NCI-H187 (cell line): ENCODE measurements at places on chromosomes 2 and 18.
A peak's percentile ranks its signal among the peaks of the same experiment; 100 is the strongest.

- no peak for DNase-seq
Measured at GRCh38 chr18:69757733-69758132, 189.9 kb downstream of the CD226 start.

- no peak for DNase-seq
Measured at GRCh38 chr18:9082711-9083510, 19.6 kb upstream of the NDUFV2 start.

- DNase-seq: no peak
Measured at GRCh38 chr2:104233591-104233990, 620.3 kb upstream of the POU3F3 start.

- DNase-seq: no peak
Measured at GRCh38 chr2:64214281-64215115, 70.3 kb upstream of the PELI1 start.

GRCh38 chr2:30798536-30798991, 8.7 kb downstream of the CAPN13 start:
- DNase-seq: no peak

GRCh38 chr2:45013229-45014015, 4.2 kb upstream of the SIX2 start:
- no peak for DNase-seq

DNA sequence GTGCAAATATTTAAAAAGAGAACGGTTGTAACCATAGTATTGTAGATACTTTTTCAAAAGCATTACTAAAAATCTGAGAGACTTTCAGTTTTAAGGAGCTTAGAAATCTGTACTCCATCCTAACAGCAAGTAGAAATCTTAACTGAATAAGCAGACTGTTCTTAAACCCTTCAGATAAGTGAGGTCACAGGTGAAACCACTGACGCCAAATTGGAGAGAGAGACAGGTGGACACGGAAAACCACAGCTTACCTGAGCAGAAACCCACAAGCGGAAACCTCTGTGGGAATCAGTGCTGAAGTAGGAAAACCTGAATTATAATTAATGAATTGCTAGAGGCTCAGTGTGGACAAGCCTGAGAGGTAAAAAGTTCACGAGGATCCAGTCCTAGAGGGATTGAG, 959.4 kb upstream of the CELF4 start:
- no peak for DNase-seq

GRCh38 chr2:239606741-239607516, 206.1 kb upstream of the HDAC4 start:
- DNase-seq: no peak

DNA sequence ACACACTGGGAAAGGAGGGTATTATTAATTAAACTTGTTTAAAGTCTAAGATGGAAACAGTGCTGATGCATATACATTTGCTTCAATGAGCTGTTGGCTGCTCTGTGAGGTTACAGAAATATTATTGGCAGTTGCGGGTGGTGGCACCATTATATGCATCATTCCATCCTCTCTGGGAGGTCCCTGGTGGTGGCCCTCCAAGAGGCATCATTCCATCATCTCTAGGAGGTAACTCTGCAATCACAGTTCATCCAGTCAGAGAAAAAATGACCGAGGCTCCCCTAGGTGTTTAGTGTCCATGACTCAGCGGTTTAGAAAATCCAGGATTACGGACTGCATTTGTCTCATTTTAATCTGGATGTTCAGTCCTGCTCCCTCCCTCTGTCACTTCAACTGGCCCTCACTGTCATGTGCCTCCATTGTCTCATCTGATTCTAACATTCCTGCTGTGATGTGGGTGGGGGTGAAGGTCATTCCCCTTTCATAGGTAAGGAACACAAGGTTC, 15.4 kb downstream of the AFF3 start:
- DNase-seq: no peak

- no peak for DNase-seq
Measured at GRCh38 chr2:46461709-46462171, 17.6 kb upstream of the TMEM247 start.

- no peak for DNase-seq
Measured at GRCh38 chr18:74797577-74798151, 200.0 kb downstream of the ZNF407 start.

- no peak for DNase-seq
Measured at GRCh38 chr18:46587600-46587999, 69.4 kb downstream of the LOXHD1 start.

DNA sequence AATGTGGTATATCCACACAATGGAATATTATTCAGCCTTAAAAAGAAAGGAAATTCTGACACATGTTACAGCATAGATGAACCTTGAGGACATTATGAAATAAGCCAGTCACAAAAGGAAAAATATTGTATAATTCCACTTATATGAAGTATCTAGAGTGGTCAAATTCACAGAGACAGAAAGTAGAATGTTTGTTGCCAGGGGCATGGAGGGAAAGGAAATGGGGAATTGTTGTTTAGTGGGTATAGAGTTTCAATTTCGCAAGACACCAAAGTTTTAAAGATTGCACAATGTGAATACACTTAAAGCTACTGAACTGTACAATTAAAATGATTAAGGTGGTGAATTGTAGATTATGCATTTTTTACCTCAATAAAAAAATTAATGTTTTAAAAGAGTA, 92.9 kb downstream of the TXNL1 start:
- DNase-seq: no peak

DNA sequence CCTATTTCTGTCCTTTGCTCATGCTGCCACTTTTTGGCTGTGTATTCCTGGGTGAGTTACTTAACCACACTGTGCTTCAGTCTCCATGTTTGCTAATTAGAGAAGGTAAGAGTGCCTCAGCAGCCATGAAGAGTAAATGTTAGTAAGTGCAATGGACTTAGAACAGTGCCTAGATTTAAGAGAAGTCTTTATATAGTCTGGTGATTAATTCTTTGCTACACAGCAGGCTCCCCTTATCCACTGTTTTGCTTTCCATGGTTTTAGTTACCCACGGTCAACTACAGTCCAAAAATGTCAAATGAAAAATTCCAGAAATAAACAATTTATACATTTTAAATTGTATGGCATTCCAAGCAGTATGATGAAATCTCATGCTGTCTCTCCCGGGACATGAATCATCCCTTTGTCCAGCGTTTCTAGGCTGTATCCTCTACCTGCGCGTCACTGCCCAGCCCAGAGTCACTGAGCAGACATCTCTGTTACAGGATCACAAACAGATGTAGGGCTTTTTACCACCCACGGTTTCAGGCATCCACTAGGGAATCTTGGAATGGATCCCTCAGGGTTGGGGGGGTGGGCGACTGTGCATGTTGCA, 91.0 kb downstream of the CTIF start:
- no peak for DNase-seq

GRCh38 chr18:36075862-36076587, 8.7 kb upstream of the RPRD1A start:
- peak; percentile 40 for DNase-seq

DNA sequence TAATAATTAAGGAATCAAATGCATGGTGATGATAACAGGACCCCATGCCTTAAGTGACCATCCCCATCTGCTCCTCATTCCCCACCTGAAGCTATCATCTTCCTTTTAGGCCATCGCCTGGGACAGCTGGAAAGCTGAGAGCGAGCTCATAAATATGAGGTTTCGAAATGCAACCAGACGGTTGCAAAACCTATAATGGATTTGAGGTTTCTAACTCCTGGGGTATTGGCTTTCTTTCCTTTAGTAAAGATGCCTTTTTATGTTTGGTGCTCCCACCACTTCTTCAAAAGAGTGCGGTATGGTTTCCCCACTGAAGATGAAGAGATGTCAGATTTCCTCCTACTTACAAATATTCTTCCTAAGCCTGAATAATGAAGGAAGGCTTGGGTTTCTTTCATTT, 1589.5 kb upstream of the PIK3C3 start:
- DNase-seq: no peak

DNA sequence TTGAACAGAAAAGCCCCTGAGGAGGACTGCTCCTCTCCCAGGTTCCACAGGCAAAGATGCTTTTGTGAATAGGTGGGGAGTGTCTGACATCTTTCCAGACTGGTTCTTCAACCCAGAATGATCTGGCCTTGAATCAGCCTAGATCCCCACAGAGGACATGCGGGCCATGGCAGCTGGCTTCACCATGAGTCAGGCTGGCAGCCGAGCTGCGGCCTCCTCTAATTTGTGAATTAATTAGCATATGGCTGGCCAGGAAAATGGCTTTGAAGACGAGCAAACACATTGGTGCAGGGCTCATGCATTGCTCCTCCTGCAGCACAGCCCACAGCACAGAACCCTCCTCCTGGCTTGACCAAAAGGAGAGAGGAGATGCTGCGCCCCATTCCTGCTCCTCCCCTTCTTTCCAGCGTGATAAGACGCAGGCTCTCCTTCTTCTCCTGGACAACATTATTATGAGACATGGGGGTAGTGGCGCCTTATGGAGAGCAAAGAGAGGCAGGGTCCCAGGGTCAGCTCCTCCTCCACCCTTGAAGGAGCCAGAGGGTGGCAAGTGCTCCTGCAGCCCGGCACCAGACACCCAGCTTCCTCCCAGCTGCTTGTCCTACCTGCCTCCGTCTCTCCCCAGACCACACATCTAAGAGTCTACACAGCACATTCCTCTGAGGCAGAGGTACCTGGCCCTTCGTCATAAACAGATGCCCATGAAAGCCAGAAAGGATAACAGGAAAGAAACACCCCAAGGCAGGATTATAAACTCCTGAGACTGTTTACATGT, 66.7 kb downstream of the EDAR start:
- DNase-seq: no peak

GRCh38 chr2:230575642-230576324, 136.9 kb upstream of the CAB39 start:
- no peak for DNase-seq

GRCh38 chr2:18585526-18585925, 3.8 kb downstream of the NT5C1B start:
- DNase-seq: no peak

DNA sequence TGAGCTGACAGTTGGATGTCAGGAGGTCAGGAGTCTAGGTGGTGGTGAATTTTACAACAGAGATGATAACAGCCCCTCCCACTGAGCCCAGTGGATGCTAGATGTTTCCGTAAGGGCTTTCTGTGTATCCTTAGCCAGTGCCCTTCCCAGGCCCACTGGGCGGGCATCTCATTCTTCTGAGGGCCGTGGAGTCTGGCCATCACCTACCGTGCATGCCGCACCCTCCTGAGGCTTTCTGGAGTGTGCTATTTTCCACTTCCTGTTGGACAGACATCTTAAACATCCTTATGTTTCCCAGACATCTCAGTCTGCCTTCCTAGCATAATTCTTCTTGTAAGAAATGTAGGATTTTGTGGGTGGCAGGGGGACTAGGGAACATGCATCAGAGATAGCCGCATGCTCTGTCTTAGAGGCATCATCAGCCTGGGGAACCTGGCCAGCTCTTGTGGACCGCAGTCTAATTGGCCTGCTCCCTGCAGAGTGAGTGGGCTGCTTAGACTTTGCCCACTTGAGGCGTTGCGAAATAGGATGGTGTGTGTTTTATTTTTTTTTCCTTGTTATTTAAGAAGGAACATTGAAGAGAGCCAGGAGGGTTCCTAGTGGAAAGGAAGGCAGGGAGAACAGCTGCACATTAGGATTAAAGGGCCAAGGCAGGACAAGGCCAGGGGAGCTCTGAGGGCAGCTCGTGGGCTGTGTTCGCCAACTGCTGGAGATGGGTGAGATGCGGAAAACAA, 135.8 kb downstream of the SH3RF3 start:
- no peak for DNase-seq

DNA sequence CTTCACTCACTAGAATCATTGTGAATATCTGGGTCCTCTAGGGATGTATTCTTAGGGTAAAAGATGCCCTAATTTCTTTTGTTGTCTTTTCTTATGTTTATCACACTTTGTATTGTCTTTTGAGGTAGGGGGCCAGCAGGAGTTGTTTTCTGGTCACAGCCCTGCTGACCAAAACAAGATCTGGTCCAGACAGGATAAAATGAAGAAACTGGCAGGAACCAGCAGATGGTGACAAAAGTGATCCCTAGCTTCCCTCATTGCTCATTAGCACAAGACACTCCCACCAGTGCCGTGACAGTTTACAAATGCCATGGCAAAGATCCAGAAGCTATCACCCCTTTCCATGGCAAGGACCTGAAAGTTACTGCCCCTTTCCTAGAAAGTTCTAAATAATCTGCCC, 81.7 kb upstream of the CCDC85A start:
- DNase-seq: no peak

GRCh38 chr2:164597983-164598382, 23.3 kb downstream of the GRB14 start:
- no peak for DNase-seq

DNA sequence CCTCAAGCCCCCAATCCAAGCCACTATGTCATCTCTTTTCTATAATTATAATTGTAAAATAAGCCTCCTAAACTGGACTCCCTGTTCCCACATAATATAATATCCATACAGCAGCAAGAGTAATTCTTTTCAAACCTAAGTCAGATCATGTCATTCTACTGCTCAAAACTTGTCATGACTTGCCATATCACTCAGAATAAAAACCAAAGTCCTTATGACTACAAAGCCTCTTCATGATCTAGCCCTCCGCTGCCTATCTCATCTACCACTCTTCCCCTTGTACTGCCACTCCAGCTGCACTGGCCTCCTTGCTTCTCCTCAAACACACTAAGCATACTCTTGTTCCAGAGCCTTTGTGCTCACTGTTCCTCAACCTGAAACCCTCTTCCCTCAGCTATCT, 69.9 kb downstream of the MEMO1 start:
- no peak for DNase-seq

DNA sequence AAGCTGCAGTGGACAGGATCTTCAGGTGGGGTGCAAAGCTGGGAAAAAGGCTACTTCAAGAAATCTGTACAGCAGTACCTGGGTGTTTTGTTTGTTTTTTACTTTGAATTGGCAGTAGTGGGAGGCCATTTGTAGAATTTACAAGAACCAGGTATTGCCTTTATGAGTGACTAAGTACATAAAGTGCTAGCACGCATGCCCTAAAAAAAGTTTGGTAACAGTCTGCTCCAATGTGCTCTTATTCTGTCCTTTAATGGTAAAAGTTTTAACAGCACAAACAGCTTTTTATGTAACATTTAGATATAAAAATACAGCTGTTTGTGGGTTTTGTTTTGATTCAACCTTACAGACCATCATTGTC, 17.2 kb downstream of the REV1 start:
- no peak for DNase-seq

GRCh38 chr2:165843351-165843750, 49.3 kb upstream of the GALNT3 start:
- no peak for DNase-seq

GRCh38 chr2:36318547-36318946, 37.0 kb upstream of the CRIM1 start:
- DNase-seq: no peak

- DNase-seq: no peak
Measured at GRCh38 chr2:29446847-29447246, 331.6 kb downstream of the CLIP4 start.

DNA sequence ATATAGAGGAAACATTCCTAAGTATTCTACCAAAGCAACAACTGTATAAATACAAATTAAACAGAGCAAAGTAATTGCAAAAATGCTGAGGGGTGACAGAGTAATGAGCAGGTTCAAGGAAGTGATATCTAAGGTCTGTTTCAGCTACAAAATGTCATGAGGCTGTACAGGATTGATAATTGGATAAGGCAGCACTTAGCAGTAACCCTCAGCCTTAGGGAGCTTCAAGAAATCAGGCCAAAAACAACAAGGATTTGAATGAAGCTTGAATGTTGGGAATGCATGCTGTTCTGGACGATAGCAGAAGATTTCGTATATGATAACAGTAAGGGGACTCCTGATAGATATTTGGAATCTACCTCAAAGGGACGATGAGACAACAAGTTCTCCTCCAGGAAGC, 142.0 kb upstream of the MMADHC start:
- DNase-seq: no peak
